ENCODE measurements at places on chromosomes 1 and 21.

DNA sequence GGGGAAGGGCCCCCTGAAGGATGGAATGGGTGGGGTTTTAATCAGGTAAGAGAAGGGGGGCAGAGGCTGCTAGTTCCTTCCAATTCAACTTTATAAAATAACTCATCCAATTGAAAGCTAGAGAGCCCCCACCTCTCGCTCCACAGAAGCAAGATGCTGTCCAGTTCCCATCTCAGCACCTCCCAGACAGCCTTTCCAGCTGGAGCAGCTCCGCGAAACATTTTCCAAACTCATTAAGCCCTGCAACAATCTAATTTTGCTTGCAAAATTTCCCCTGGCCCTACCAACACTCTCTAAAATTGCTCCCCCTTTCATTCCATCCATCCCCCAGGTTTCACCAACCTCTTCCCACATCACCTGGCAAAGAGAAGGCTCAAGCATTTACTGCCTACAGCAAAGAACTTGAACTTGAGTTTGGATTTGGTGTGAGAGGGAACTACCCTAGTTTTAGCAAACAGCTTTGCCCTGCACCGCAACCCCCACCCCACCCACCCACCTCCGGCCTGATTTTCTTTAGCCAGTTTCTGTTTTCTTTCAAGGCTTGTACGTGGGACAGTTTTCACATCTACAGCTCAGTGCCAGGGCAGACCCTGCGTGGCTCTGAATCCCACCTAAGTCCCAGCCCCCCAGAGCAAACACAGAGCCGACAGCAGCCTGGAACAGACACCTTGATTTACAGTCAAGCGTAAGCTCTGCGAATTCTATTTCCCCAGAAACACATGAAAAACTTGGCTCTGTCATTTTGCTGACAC lies 46.7 kb downstream of the SYF2 start:
- DNase-seq: no peak

DNA sequence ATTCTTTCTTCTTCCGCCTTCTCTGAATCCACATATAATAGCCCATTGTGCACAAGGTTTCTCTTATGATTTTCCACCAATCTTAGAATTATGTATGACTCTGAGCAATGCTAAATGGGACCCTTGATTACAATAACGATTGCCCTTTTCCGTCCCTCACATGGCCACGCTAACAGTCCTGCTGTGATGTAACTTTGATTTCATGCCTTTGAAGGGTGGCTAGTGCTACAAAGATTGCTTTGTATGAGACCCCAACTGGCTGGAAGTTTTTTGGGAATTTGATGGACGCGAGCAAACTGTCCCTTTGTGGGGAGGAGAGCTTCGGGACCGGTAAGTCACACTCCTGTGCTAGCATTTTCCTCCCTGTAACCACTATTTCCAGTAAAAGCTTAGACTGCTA lies 45.3 kb downstream of the PGM1 start:
- DNase-seq: no peak

DNA sequence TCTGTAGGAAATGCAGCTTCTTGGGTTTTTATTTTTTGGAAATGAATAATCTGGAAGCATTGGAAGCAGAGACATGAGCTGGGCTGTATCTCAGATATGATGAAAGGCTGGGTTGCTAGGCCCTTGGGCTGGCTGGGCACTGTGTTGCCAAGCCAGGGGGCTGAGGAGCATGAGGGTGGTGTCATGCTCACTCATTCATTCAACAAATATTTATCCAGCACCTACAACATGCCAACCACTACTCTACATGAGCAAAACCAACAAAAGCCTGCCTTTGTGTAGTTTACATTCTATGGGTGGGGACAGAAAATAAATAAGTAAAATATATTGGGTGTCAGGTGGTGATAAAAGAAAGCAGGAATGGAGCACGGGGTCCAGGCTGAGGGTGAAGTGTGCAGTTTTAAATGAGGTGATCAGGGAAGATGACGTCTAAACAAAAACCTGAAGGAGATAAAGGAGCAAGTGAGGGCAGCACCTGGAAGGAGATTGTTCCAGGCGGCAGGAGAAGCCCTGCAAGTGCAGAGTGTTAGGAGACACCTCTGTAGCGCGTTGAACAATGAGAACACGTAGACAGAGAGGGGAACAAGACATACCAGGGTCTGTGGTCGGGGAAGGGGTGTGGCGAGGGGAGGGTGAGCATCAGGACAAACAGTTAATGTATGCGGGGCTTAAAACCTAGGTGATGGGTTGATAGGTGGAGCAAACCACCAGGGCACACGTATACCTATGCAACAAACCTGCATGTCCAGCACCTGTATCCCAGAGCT lies 10.9 kb downstream of the TAGLN2 start:
- DNase-seq: no peak

DNA sequence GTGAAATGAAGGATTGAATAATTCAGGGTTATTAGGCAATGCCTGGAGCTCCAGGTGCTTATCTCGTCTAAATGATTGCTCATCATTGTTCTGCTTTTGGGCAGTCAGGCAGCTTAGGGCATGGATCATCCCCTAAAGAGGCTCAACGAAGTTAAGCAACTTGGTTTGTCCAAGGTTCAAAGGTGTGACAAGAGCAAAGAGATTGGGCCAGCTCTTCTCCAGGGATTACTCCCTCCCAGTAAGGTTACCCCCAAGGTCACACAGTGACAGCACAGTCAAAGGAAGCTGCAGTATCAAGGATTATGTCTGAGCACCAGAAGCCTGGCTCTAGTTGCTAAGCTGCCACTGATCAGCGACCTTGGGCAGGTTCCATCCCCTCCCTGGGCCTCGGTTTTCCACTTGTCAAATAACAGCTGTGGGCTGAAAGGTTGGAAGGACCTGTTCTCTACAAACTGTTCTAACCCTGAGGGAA lies 6.8 kb downstream of the ETNK2 start:
- DNase-seq: no peak

- DNase-seq: no peak
Observed at GRCh38 chr1:25760871-25761270, 39.1 kb upstream of the SELENON start.

DNA sequence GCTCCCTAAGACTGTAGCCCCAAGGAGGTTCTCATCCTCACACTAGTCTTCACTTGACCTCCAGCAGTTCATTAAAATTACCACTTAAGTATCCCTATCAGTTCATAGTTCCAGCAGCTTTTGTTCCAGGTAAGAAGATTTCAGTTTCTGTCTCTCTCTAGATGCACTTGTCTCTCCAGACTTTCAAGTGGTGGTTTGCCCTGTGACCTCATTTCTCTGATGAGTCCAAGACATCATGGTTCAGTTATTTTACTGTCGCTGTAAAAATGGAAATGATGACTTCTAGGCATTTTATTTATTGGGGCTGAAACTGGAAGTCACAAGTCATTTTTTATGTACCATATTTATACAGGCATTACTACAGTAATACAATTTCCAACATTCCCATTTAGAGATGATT lies 17.9 kb upstream of the RGS18 start:
- no peak for DNase-seq

DNA sequence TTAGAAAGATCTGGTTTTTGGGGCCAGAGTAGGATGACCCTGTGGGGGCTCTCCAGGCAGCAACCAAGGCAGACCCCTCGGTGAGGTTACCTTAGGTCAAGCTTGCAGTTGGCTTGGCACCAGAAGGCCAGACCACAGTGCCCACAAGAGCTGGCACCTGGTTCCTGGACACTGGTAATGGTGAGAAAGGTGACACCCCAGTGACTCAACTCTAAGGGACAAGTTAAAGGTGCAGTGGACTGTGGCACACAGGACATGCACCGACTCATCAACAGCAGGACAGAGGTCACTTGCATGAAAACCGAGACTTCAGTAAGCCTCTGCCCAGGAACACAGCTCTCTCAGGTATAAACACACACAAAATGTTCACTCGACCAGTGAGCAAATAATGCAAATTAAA lies 6.7 kb downstream of the LRRC38 start:
- DNase-seq: no peak

DNA sequence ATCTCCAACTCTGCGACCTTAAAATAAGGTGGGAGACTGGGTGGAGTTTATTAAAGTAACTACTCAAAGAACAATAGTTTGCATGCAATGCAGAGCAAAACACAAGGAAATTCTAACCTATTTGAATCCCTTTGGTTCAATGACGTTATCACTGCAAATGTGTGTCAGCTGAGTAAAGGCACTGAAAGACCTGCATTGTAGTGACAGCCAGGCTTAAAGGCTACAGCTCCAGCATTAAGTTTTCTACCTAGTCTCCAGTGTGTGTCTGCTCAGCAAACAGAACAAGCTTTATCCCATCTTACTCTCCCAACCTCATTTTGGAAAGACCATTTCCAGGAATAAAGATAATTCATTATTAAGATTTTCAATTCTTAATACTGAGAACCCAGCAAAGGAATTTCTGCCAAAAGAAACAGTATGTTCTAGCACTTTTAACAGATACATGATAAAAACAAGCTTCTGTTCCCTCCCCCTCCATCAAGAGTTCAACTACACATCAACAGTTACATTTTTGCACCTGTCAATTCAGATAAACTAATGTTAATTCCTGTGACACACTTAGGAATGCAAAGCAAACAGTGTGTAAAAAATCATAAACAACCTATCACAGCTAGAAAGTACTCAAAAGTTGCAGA lies 14.2 kb downstream of the PTP4A2 start:
- no peak for DNase-seq

- no peak for DNase-seq
Observed at GRCh38 chr1:160630523-160631451, 16.1 kb downstream of the SLAMF1 start.

DNA sequence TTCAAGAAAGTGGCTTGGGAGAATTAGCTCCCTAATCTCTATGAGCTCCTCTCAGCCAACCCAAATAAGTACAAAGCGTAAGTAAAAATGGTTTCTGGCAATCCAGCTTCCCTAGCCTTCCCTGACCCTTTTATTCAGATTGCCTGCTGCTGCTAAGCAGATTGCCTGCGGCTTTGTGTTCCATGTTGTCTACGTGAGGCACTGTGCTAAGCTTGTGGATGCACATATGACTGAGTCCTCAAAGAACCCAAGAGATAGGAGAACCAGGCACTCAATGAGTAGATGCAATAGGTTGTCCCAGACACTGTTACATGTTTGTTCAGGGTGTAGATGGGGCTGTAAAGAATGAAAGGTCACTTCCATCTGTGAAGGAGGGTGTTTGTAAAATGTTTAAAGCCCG lies 6.3 kb upstream of the OSBPL9 start:
- DNase-seq: no peak

DNA sequence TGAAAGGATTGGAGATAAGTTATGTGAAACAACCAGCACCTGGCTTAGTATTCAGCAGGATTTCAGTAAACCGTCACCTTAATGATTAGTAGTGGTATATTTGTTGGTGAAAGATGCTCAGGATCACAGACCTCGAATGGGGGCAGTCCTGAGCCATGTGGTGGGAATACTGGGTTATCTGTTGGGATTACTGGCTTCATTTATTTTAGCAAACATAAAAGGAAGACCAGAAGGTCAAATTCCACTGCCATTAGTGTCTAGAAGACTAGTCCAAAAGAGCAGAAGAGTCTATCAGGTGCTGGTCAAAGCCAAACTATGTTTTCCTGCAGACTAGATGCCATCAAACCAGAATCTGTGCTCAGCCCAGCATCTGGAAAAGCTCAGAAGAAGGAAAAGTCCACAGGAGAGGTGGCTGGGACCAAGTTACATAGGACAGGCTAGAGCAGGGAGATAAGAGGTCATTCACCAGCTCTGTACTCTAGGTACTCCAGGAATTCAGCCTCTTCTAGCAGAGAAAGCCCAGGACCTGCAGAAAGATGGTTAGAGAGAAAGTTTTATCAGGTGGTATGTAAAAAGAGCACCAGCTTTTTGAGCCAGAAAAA lies 343.4 kb downstream of the PLPP3 start:
- no peak for DNase-seq

Measured in GM19239 (cell line).